ENCODE measurements at places on chromosomes 12 and 14.

DNA sequence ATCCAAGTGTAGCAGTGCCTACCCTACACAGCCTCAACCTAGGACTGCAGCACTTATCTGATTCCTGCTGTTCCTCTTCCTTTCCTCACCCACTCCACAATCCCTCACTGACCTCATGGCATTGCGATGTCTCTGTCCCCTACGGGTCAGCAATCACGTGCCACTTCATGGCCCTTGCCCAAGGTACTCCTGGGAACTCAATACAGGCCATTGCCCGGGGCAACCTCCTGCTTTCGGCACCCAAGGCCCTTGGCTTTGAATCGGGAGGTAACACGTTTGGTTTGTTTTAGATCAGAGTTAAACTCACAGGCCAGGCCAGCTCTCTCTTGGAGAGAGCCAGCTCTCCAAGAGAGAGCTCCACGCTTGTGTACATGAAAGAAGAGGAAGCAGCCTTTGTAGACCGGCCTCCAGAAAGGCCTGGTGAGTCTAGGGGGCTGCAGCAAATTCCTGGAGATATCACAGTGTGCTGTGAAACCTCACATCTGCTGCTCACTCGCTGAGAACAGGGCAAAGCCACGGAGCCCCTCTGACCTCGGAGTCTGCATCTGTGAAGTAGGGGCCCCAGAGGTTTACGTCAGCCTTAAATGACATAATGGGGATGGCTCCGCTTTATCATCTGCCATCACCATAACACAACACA, 12.2 kb downstream of the CLMN start:
- no peak for DNase-seq

DNA sequence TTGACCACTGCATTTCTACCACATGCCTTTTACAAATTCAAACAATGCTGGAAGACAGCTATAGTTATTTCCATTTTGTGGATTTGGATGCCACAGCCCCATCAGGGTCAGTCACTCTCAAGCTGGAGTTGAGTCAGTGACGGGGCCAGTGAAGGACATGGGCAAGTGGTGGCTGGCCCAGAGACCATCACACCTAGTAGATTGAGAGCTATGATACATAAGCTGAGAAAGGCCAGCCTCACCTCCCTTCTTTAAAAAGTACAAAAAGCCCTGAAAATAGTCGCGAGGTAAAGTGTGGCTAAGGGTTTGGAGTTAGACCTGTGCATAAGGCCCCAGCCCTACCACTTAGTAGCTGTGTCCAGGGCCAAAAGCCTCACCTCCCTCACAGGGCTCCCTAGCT, 4.1 kb downstream of the KCTD10 start:
- DNase-seq = no peak

DNA sequence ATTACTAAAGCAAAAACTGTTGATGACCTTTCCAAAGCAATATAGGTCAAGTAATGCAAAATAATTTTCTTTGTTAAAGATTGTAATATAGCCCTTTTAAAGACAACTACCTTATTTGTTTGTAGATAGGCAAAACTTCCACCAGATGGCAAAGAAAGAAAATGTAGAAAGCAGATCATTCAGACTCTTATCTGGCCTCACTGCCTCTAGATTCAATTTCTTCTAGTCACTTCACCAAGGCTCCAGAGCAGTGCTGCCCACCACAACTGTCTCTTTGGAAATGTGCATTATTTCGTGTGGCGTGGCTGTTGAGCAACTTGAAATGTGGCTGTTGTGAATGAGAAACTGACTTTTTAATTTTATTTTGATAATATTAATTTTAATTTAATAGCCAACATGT, 127.1 kb downstream of the ITPR2 start:
- DNase-seq = no peak

GRCh38 chr14:55366271-55366670, 45.4 kb downstream of the ATG14 start:
- no peak for DNase-seq

DNA sequence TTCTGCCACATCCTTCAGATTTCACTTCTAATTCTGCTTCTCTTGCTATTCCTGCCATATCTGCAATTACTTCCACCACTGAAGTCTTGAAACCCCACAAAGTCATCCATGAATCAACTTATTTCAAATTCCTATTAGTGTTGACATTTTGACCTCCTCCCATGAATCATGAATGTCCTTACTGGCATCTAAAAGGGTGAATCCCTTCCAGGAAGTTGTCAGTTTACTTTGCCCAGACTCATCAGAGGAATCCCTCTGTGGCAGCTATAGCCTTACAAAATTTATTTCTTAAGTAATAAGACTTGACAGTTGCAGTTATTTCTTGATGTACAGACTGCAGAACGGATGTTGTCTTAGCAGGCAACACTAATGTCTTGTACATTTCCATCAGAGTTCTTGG, 162.9 kb downstream of the PCNX1 start:
- DNase-seq = no peak

GRCh38 chr12:50297027-50297426, 13.7 kb upstream of the LIMA1 start:
- DNase-seq = no peak

Measured in NCI-H1417 treated with DMSO at 0.1 percent for 48 hours (cell line).